Smooth muscle cell of trachea (primary cell): ENCODE measurements at places on chromosomes 2 and 18. TPM values are rescaled to one million over a fixed set of nuclear protein-coding genes. Genes with fewer than 3 reads are reported as not detected.

CHRND gene
- not detected in 2 replicates for total RNA-seq

TLX2 gene
- total RNA-seq = 0.58 and 0.83 TPM in 2 replicates

SP5 gene
- total RNA-seq = not detected in 2 replicates

ALPG gene
- not detected in 2 replicates for total RNA-seq

IL37 gene
- total RNA-seq = not detected in 2 replicates

RESP18 gene
- not detected in 2 replicates for total RNA-seq

KATNAL2 gene
- total RNA-seq = 6.7 and 9.6 TPM in 2 replicates

HAT1 gene
- 21.2 and 52.7 TPM in 2 replicates for total RNA-seq

STARD6 gene
- total RNA-seq = not detected in 2 replicates

IMPA2 gene
- 10.2 and 24.0 TPM in 2 replicates for total RNA-seq

BCL11A gene
- total RNA-seq = under 0.01 and 0.15 TPM in 2 replicates

CLEC4F gene
- not detected in 2 replicates for total RNA-seq

SOX11 gene
- total RNA-seq = under 0.01 TPM in 1 of 2 replicates, not detected in the other

USP37 gene
- total RNA-seq = 7.3 and 7.4 TPM in 2 replicates

CCDC68 gene
- 2.6 and 4.6 TPM in 2 replicates for total RNA-seq

TMEM178A gene
- 1.0 and 1.3 TPM in 2 replicates for total RNA-seq

SLC14A1 gene
- total RNA-seq = 62.7 and 81.0 TPM in 2 replicates

CRYGD gene
- not detected in 2 replicates for total RNA-seq

PMS1 gene
- total RNA-seq = 25.2 and 37.1 TPM in 2 replicates

GAL3ST2 gene
- 0.15 TPM in 1 of 2 replicates, not detected in the other for total RNA-seq

RTP5 gene
- not detected in 2 replicates for total RNA-seq

CLK1 gene
- total RNA-seq = 62.4 and 75.3 TPM in 2 replicates

UGT1A5 gene
- not detected in 2 replicates for total RNA-seq

GPR17 gene
- total RNA-seq = not detected in 2 replicates

ILKAP gene
- total RNA-seq = 19.8 and 32.1 TPM in 2 replicates

OTOF gene
- not detected in 2 replicates for total RNA-seq

CCT4 gene
- 162 and 205 TPM in 2 replicates for total RNA-seq

STEAP3 gene
- total RNA-seq = 25.6 and 34.6 TPM in 2 replicates

CNDP1 gene
- total RNA-seq = not detected in 2 replicates

SLC19A3 gene
- total RNA-seq = 0.17 and 0.29 TPM in 2 replicates

ABHD1 gene
- total RNA-seq = under 0.01 and 0.15 TPM in 2 replicates

AQP12B gene
- 0.17 TPM in 1 of 2 replicates, not detected in the other for total RNA-seq

NAT8 gene
- total RNA-seq = not detected in 2 replicates

DYNAP gene
- not detected in 2 replicates for total RNA-seq

CNTNAP5 gene
- total RNA-seq = not detected in 2 replicates

SPP2 gene
- not detected in 2 replicates for total RNA-seq

ANKRD30BL gene
- not detected in 2 replicates for total RNA-seq

IL1RL2 gene
- 0.73 and 2.3 TPM in 2 replicates for total RNA-seq

MC5R gene
- not detected in 2 replicates for total RNA-seq

MARCHF4 gene
- 1.5 TPM in 2 replicates for total RNA-seq

ITGA6 gene
- total RNA-seq = 17.5 and 56.3 TPM in 2 replicates

SH3BP4 gene
- 35.3 and 67.5 TPM in 2 replicates for total RNA-seq

SAP130 gene
- 5.1 TPM in 2 replicates for total RNA-seq

IL1R2 gene
- total RNA-seq = 0.83 TPM in 1 of 2 replicates, not detected in the other

HS1BP3 gene
- total RNA-seq = 49.6 and 86.3 TPM in 2 replicates

PLB1 gene
- total RNA-seq = 2.0 and 3.8 TPM in 2 replicates

SAG gene
- total RNA-seq = not detected in 2 replicates

CRYGC gene
- total RNA-seq = not detected in 2 replicates

FNDC4 gene
- total RNA-seq = 21.7 and 34.7 TPM in 2 replicates
